NCI-H1105 (cell line): ENCODE measurements at places on chromosomes 2 and 18.

GRCh38 chr18:75207310-75208154 lies 1.4 kb downstream of the PTGR3 start:
- no peak for DNase-seq

GRCh38 chr18:38843291-38843690 lies 1277.7 kb upstream of the CELF4 start:
- DNase-seq, result no peak

DNA sequence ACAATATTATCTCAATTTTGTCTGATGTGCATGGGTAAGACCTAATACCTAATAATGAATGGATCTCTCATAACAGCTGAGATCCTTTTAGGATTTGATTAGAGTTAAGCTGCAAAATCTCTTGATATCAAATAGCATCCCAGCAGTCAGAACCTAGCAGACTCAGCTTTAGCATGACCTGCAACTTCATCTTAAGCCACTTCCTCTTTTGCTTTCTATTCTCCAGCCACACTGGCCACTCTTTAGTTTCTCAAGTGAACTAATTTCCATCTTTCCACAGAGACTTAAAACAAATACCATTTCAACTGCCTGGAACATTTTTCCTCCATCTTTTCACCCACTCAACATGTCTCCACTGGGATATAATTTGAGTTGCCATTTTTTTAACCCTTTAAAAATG lies 1251.6 kb upstream of the ZEB2 start:
- no peak for DNase-seq

DNA sequence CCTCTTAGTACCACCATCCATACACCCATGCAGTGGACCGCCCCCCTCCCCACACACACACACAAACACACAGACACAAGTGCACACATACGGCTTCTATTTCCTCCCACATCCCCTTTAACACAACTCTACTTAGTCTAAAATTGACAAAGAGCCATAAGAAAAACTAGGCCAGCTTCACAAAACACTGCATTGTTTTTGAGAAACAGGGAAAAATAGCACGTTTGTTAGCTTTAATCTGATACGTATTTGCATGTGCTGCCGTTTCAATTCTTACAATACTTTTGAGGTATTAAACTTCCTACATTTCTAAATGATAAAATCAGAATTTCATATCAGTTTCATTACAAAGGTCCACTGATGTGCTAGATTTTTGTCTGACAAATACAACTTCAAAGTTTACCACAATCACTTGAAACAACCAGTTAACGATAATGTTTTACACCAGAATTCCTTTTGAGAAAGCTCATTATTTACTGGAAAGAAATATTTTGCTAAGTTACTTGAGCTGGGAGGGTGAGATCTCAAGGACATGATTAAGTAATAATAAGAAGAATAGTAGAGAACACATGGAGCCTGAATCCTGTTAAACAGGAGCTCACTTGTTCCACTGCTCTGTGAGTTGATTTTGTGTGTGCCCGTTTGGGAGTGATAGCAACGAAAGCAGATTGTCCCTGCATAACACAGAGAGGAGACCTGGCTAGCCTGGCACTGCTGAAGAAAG lies 74.5 kb downstream of the MOGAT1 start:
- no peak for DNase-seq

GRCh38 chr2:44077942-44078511 lies 82.2 kb upstream of the LRPPRC start:
- peak; percentile 57 for DNase-seq

DNA sequence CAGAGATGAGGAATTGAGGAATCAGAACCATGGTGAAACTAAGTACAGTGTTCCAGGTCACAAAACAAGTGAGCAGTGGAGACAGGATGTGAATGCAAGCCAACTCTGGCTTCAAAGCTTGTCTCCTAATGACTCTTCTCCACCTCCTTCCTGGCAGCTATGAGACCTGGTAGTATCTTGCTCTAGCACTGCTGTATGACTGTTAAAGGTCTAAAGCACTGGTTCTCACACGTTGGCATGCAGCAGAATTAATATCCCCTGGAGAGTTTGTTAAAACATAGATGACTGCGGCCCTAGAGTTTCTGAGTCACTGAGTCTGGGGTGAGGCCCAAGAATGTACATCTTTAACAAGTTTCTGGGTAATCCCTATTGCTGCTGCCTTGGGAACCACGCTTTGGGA lies 63.3 kb downstream of the SUCLG1 start:
- no peak for DNase-seq

GRCh38 chr2:49971453-49971852 lies 817.1 kb upstream of the FSHR start:
- DNase-seq, result no peak

DNA sequence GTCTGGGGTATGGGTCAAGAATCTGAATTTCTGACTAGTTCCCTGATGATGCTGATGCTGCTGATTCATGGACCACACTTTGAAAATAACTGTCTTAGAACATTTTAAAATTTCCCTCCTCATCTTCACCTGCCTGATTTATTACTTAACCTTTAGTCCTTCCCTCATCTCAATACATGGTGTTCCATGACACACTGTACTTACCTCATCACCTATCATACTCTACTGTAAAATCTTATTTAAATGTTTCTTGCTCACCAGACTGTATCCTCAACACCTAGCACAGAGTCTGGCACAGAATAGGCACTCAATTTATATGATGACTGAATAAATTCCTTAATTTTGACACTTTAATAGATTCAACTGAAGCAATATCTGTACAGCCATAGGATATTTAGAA lies 95.7 kb downstream of the FAM161A start:
- DNase-seq, result no peak

GRCh38 chr2:176421297-176422050 lies 152.2 kb downstream of the MTX2 start:
- no peak for DNase-seq

DNA sequence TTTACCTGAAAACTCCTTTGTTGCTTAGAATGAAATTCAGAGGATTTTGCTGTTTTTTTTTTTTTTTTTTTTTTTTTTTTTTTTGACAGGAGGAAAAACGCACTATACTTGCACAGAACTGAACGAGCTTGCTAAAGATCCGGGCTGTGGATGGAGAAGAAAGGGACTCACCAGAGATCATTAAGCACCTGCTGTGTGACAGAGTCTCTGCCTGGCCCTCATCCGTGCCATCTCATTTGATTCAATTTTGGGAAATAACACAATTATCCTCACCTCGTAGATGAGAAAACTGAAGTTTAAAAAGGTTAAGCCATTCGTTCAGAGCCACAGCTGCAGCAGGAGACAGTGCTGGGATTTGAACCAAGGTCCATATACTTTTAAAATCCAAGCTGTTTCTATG lies 775.4 kb upstream of the ID2 start:
- peak; percentile 59 for DNase-seq

GRCh38 chr2:230866756-230867523 lies 2.2 kb downstream of the ITM2C start:
- peak; percentile 27 for DNase-seq

DNA sequence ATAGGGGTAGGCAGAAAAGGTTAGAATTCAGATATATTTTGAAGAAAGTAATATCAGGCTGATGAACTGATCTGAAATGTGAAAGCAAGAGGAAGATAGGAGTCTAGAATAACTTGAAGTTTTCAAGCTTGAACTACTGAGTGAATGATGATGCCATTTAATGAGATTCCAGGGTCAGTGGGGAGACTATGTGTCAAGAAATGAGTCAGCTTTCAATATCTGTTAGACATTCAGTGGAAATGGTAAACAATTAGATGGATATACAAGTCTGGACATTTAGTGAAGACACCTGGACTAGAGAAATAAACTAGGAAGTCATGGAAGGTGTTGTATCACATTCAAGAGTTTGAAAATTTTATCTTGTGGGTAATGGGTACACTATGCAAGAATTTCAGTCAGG lies 326.9 kb downstream of the FSIP2 start:
- DNase-seq, result no peak

GRCh38 chr2:13000664-13001363 lies 284.1 kb downstream of the TRIB2 start:
- DNase-seq, result no peak

DNA sequence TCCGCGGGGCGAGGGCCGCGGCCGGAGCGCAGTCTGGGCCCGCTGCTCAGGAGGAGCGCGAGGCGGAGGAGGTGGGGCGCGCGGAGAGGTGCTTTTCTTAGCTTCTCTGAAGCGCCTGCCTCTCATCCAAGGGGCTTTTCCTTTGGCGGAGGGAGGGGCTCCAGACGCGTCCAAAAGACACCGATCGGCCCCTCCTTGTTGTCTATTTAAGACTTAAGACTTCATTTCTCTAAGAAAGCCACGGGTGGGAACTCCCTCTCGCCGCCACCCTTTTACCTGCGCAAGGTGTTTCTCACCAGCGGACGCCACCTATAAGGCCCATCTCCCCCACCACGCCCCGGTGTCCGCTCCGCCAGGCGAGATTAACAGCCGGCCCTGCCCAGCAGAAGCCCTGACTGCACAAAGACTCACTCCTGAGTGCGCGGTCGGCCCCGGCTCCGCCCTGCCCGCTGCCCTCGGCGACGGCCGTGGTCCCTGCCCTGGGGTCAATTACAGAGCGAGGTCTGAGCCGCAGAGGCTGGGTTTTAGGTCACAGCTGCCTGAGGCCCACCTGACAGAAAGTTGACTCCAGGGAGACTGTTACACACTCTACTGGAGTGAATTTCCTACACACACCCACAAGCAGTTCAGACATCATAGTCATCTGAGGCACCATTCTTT lies at the start of gene DSC2:
Gene DSC2 (minus strand): TSS at position 397 of the 660 bp plus-strand sequence. CDS start 450 bp downstream, outside the sequence.
- peak; percentile 26 for DNase-seq

- DNase-seq, result no peak
Observed at GRCh38 chr2:110793034-110793433, 60.7 kb downstream of the ACOXL start.

DNA sequence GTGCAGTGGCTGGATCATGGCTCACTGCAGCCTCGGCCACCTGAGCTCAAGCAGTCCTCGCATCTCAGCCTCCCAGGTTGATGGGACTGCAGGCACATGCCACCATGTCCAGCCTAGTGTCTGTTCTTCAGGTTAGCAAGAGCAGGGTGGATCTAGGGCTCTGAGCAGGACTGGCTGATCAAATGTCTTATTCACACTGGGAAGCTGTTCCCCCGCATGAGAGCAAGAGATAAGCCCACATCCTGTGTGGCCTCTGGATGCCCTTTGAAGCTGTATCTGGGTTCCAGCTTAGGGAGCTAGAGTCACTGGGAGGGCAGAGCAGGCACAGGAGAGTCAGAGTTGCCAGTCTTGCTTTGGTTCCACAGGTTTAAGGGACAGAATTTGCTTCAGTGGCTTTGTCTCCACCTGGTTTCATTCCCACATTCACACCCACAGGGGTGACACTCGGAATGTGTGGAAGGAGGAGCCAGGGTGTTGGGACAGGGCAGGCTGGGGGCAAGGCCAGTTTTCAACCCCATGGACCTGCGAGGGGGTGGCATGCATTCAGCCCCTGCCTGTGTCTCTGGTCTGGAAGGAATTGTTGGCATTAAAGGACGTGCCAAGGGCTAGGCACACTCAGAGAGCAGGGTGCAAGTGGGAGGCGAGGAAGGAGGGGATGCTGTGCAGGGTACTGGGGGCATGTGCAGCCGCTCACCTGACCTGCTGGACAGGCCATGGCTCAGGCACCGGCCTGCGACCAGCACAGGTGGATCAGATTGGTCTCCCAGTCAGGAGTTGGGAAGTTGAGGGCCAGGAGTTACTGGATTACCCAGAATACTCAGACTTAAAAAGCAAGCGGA lies 24.5 kb downstream of the PTPN18 start:
- no peak for DNase-seq

DNA sequence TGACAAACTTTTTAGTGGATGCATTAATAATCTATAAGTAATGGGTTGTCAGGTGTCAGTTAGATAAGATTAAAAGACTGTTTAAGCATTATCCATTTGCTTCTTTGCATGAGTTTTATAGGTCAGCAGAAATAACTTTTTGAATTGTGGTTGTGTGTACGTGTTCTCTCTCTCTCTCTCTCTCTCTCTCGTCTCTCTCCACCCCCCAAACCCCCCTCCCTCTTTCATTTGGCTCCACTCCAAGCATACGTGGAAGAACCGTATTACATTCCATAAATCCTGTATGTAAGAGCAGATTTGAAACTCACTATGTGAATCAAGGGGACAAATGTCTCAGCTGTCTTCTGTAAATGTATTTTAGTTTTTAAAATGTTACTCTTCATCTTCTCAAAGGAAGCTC lies 120.2 kb downstream of the MEIS1 start:
- peak; percentile 26 for DNase-seq

DNA sequence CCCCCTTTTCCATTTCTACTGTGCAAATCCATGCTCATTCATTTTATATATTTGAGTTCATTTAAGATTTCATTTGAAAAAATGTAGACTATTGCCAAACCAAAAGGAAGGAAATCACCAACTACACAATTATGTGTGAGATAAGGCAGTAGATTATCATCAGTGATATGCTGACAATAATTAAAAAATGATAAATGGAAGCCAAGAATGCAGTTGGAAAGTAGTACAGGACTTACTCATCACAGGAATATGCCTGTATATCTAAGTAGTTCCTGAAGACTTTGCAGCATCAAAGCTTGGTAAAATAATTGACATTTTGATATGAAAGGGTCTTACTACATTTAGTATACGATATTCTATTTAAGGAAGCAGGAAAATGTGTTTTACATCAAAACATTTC lies 166.1 kb upstream of the OTX1 start:
- no peak for DNase-seq

- DNase-seq, result no peak
Observed at GRCh38 chr2:57906152-57906732, 140.4 kb upstream of the VRK2 start.

GRCh38 chr2:9937258-9937657 lies 14.2 kb upstream of the GRHL1 start:
- DNase-seq, result no peak

- DNase-seq, result no peak
Observed at GRCh38 chr18:76679259-76679658, 143.1 kb upstream of the ZNF236 start.

DNA sequence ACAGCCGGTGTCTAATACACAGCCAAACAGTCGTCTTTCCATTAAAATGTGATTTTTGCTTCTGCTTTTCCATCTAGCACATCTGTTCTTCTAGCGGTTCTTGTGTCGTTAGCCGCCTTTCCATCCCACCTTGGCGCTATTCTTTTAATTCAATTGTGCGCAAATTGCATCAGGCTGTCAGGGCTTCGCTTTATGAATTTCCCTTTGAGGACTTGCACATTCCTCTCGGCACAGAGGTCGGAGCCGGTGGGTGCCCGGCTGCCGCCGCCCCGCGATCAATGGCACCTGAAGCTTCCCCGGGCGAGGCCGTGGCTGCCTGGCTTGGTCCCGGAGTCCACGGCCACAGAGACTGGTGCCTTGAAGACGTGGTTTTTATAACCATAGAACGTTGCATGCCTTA lies 33.9 kb upstream of the TSPYL6 start:
- no peak for DNase-seq

DNA sequence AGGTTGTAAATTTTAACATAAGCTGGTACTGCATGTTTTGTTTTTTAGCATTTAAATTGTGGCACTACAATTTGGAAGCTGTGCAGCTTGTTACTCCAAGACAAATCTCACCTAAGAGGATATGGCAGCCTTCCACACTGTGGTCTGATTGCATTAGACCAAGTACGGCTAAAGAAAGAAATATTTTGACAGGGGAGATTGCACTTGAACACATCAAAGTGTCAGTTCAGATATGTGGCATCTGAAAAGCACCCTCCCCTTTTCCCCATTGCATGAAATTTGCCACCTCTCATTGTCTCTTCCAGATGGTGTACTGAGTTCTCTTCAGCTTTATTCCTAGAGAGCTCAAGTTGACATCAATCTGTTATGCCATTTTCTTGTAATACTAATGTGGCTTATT lies 295.9 kb downstream of the ERBB4 start:
- DNase-seq, result no peak

GRCh38 chr2:164600763-164601162 lies 20.5 kb downstream of the GRB14 start:
- DNase-seq, result no peak

GRCh38 chr2:74261204-74261864 lies 62.9 kb downstream of the MTHFD2 start:
- peak; percentile 44 for DNase-seq

GRCh38 chr2:240298117-240298790 lies 137.2 kb upstream of the GPC1 start:
- DNase-seq, result no peak
